ENCODE measurements at places on chromosomes 1 and 21.

GRCh38 chr1:13622446-13622845, 38.8 kb downstream of the PDPN start:
- DNase-seq = no peak

- DNase-seq = no peak
Measured at GRCh38 chr1:31981972-31982371, 31.7 kb upstream of the KHDRBS1 start.

DNA sequence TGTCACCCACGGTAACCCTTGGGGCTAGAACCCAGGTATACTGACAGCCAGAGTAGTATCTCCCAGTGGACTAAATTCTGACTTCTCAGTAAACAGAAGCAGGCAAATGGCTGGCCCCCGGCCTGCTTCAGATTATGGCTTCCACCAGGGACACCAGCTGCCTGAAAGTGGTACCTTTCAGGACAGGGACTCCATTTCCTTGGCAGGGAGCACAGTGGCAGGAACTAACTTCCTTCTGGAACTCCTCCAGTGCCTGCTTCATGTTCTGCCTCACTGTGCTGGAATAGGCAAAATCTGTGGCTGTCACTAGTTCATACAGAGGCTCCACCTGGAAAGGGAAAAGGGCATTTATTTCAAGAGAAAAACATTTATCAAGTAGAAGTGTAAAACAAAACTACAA, 32.7 kb downstream of the C8B start:
- no peak for DNase-seq

- DNase-seq = no peak
Measured at GRCh38 chr1:110300412-110301085, 38.6 kb upstream of the RBM15 start.

- DNase-seq = no peak
Measured at GRCh38 chr1:211511947-211512346, 20.0 kb upstream of the RD3 start.

Measured in HAP-1 (cell line).